ENCODE measurements at places on chromosomes 2 and 18. TPM values are rescaled to one million over a fixed set of nuclear protein-coding genes. Genes with fewer than 3 reads are reported as not detected.

Gene INHBB
- total RNA-seq, result not detected

Gene CYP26B1
- not detected for total RNA-seq

Gene C2orf66
- total RNA-seq, result not detected

Gene MLPH
- total RNA-seq, result 27.2 TPM

Gene SLC11A1
- under 0.01 TPM for total RNA-seq

Gene MORN2
- 27.9 TPM for total RNA-seq

Gene IL36A
- total RNA-seq, result not detected

Gene SLC14A1
- 4.5 TPM for total RNA-seq

Gene NOL4
- total RNA-seq, result not detected

Gene CD8A
- total RNA-seq, result not detected

Gene NRP2
- 22.7 TPM for total RNA-seq

Gene IHH
- total RNA-seq, result not detected

Gene SPDYA
- 0.17 TPM for total RNA-seq

Gene SYT4
- not detected for total RNA-seq

Gene ARL4C
- total RNA-seq, result 5.2 TPM

Gene RAB6C
- total RNA-seq, result not detected

Gene HSBP1L1
- total RNA-seq, result 11.8 TPM

Data from bronchus fibroblast of lung (primary cell).